ENCODE measurements at places on chromosomes 1 and 21. TPM values are rescaled to one million over a fixed set of nuclear protein-coding genes. Genes with fewer than 3 reads are reported as not detected.

DNA sequence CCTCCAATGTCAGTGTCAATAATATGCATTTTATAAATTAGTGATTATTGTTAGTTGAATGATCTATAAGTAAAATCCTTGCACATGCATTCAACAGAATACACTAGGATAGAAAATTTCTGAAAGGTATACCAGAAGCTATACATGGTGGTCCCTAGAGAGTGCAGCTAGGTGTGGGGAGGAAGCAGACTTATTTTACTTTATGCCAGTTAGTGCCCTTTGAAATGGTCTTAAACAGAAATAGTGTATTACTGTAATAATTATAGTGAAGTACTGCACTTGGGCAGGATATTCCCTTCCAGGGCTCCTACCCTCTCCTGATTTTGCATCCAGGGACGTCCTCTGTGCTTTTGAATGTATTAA lies 23.2 kb upstream of the WDR26 start:
- DNase-seq: no peak

- DNase-seq: no peak
Measured at GRCh38 chr1:18100060-18100459, 7.5 kb upstream of the IGSF21 start.

DNA sequence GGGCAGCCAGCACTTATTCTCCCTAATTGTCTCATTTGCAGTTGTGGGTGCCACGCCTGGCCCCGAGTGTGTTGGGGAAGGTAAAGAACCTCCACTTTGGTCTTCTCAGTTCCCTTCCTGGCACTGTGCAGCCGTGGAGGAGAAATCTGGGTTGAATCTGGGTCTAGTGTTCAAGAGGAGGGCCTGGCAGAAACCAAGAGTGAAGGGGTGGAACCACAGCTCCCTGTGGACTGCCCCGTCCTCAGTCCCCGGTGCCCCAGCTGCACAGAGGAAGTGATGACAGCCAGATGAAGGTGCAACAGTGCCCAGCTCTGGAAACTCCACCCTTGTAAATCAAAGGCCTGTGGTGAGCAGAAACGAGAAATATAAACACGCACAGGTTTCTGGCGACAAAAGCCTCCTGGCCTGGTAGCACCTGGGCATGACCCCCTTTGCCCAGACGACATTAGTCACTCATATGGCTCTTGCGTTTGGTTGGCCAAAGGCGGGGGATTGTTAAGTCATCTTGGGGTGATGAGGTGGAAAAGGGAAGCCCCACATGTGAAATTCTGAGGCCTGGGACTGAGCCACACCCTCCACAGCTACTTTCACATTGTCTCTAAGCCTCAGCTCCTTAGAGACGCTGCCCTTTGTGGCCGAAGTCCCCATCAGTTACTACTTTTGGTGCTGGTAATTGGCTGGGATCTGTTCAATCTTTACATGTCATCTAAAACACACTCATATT lies 4.2 kb upstream of the ECE1 start:
- no peak for DNase-seq

- DNase-seq: no peak
Measured at GRCh38 chr1:112304612-112305011, 91.4 kb upstream of the CTTNBP2NL start.

GRCh38 chr21:42120101-42120902 lies 49.2 kb downstream of the UMODL1 start:
- no peak for DNase-seq

Gene S100A14
- 0.20 TPM for total RNA-seq

DNA sequence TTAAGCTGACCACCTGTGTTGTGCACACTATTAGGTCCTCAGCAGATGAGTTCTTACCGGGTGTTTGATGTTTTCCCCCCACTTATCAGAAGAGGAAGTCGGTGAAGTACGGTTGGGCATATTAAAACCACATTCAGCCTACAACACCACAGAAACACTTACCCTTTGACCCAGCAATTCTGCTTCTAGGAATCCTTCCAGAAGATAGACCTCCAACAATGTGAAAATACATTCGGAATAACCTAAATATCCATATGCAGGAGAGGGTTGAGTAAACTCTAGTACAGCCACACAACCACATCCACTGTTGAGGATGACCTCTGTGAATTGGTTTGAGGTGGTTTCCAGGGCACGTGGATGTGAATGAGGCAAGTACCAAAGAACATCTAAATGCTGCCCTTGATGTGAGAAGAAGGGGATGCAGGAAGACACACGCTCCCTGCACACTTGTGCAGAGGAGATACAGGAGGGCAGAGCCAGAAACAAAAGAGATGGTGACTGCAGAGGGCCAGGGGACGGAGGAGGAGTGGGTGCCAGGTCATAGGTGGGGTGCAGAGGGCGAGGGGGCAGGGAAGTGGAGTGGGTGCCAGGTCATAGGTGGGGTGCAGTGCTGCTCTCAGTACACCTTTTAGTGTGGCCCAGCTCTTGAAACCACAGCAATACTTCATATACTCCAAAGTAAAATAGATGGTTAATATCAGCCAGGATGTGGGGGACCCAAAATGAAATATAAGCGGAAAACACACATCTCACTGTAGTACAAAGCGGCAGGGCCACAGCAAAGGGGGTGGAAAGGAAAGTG lies 12.8 kb downstream of the ADARB1 start:
- no peak for DNase-seq

DNA sequence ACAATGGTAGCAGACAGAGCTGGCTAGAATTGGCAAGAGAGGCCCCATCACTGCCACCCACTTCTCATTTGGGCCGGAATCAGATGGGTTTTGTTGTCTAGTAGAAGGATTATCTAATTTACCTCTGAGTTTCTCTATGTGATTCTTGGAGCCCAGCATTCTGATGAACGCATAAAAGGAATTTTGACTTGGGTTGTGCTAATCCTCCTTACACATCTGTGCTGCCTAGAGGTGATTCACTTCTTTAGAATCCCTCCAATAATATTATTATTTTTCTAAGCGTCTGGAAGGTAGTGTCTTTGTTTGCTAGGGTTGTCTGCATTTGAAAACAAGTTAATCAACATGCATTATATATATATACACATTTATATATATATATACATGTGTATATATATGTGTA lies 118.1 kb downstream of the RUNX1 start:
- no peak for DNase-seq

- DNase-seq: no peak
Measured at GRCh38 chr1:53685272-53686051, 53.5 kb downstream of the GLIS1 start.

DNA sequence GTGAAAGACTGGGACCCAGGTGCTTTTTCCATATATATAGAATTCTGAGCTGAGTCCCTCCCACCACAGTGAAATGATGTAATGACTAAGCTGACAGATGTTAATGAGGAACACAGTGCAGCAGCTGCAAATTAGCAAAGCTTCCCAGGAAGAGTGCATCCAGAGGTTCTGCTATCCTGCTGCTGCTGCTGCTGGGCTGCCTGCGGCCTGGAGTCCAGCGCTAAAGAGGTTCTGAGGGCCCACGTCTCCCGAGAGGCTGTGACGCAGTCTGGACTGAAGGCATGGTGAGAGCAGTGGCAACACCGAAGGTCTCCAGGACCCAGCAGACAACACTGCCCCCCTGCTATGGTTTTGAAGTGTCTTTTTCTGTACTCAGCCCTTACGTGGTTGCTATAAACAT lies 63.9 kb downstream of the URB2 start:
- no peak for DNase-seq

DNA sequence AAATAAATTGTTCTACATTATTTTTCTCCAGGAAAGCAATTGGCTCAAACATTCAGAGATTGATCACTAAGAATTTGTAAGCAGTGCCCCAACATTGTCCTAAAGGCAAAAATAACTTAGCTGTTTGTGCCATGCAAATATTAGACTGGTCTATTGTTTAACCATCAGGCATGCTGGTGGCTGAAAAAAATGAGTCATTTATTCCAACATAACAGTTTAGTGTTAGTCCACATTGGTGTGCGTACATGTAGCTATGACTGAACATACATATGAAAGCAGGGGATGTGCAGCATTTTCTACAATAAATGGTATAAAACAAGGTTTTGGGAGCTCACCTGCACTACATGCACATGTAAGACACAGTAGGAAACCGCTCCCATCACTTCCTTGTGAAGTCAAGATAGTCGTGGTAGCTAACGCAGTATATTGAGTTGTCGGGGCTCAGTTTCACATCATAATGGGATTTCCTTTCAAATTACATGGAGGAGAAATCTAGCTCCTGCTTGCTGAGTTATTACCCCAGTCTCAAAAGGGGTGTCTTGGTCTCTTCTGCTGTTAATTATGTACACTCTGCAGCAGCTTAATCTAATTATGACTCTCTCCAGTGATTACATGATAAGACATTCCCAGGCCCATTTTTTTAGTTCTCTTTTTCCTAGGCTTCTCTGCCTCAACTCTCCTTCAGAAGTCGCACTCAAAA lies 199.4 kb downstream of the LYPLAL1 start:
- DNase-seq: no peak

- DNase-seq: no peak
Measured at GRCh38 chr1:34176830-34177603, at the start of gene C1orf94. TSS of gene C1orf94 (plus strand) at chr1:34176907. CDS start at chr1:34177790, 883 bp downstream.

DNA sequence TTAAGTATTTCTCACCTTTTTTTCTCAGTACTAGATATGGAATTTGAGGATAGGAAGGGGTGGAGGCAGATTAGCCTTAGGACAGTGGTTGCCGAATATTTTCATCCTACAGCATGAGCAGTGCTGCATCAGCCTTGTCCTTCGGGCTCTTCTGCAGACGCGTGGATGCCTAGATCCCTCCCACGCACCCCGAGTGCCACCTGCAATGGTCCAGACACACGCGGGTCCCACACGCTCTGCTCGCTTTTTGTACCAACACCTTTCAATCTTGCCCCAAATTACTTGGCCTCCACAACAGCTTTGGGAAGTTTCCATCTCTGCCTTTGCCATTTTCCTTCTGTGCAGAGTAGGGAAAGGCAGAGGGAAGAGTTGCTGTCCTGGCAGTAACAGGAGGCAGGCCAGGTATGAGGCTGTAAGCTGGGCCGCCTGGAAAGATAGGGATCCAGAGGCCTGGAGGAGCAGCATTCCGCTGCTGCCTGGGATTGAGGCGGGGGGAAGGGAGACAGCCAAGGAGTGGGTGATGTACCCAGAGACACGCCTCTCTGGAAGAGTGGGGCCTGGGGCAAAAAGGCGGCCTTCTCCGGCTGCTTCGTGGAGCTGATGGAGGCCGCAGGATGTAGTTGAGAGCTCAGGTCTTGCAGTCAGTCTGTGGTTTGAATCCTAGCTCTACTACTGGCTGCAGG lies 467.7 kb downstream of the KIF26B start:
- no peak for DNase-seq

DNA sequence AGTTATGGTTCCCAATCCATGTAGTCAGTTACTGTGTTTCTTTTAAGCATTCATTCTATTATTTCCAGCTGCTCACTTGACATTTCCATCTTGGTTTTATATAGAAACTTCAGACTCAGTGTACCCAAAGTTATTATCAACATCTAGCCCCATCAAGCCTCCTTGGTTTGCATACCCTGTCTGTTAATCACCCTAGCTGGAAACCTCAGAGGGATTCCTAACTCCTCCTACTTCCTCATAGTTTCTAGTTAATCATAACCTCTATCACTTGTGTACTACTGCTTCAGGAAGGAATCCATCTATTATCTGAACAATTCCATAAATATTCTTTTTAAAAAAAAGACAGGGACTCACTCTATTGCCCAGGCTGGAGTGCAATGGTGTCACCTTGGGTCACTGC lies 293.3 kb downstream of the SDCCAG8 start:
- DNase-seq: no peak

DNA sequence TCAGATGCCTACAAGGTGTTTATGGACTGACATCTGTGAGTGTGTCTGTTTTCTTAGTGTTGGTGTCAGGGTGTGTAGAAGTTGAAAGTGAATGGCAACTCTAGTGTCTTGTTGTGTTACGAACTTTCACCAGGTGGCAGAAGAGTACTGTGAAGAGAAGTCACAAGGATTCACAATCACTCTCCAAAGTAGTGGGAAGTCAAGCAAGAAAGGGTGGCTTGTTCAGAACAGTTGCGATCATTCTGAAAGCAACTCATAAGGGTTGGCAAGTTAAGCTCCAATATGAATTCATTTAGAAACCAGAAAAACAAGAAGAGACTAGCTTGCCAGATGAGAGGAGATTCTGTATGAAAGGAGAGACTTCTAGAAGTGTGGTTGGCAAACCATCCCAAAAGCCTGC lies 86.1 kb downstream of the FASLG start:
- DNase-seq: peak; percentile 65

DNA sequence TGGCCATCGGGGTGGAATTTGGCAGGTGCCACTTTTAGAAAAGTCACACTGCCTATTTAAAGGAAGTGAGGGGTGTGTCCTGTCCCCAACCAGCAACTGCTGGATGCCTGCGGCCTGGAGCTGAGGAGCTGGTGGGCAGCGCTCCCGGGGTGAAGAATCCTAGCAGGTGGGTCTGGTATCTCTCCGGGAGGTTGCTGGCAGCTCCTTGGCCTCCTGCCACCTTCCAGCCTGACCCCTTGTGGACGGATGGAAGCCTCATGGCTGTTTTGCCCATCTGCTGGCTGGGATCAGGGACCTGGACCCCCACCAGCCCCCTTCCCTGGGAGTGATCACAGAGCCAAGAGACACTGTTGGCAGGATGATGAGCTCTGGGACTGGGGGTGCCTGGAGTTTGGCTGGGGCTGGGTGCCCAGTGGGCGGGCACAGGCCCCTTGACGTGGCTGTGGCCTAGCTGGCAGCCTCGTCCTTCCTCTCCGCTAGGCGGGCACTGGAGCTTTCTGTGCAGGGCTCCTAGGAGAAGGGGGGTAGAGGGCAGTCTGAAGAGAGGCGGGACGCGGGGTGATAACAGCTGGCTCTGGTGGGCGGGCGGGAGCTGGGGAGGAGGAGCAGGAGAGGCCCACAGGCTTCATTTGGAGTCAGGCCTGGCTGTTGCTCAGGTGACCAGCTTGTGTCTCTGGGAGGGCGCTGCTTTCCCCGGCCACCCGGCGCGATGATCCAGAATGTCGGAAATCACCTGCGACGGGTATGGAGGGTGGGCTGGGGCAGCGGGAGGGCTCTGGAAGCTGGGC lies at the start of gene ACOT11:
Gene ACOT11, plus strand, starts transcription at position 628 of the 788 bp plus-strand sequence. Its CDS starts 82 bp downstream, at position 710.
- DNase-seq: no peak

DNA sequence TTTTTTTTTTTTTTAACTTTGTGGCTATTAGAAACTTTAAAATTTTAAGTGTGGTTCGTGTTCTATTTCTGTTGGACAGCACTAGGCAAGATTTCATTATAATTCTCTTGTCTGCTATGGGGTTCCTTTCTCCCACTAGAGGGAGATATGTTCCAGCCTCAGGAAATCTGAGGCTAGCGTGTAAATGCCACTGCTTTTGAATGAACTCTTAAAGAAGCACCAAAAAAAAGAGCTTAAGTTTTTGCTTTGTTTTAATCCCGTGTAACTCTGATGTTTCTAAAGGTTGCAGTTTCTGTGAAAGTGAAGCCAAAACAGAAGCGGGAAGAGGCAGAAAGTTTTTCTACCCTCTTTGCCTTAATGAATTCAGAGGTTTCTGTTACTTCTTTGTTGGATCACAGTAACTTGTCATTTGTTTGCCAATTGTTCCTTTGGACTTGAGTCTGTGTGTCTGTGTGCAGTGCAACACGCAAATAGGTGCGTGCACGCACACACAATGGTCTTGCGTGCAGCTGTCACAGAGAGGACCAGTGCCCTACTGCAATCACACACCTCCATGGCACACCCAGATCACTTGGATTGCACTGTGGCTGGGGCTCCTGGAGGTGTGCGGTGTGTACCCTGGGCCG lies 32.3 kb downstream of the HHAT start:
- peak; percentile 7 for DNase-seq

Gene CNR2
- total RNA-seq: not detected

Measured in pulmonary artery endothelial cell (primary cell).